ENCODE measurements at places on chromosomes 2 and 18. TPM values are rescaled to one million over a fixed set of nuclear protein-coding genes. Genes with fewer than 3 reads are reported as not detected.
A peak's percentile ranks its signal among the peaks of the same experiment; 100 is the strongest.

DNA sequence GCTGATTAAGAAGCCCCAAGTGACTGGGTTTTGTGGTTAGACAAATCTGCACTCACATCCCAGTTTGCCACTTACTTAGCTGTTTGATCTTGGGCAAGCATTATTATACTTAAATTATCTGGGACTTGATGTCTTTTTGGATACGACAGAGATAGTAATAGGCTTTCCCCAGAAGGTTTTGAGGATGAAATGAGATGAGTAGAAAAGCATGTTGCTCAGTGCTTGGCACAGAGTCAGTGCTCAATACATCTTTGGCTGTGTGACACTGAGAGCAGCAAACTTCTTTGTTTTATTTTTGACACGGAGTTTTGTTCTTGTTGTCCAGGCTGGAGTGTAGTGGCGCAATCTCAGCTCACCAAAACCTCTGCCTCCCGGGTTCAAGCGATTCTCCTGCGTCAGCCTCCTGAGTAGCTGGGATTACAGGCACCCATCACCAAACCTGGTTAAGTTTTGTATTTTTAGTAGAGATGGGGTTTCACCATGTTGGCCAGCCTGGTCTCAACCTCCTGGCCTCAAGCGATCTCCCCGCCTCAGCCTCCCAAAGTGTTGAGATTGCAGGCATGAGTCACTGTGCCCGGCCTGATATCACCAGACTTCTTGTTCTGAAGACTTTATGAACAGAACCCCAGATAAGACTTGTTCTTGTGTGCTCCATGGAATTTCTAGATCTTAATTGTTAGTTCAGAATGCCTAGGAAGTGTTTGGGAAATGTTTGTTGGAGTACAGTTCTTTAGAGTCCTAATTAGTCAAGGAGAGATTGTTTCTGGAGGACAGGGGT is 521.2 kb downstream of the SLC4A3 start:
- H3K27ac ChIP-seq: no peak overlapping the region
- H3K36me3 ChIP-seq: no peaks in the 10 kb centered on the region
- no peak overlapping the region for H3K4me3 ChIP-seq
- no peaks in the 10 kb centered on the region for H3K27me3 ChIP-seq
- no peak for DNase-seq

GRCh38 chr18:9101730-9102507 is 580 bp upstream of the NDUFV2 start:
- no peaks in the 10 kb centered on the region for H3K36me3 ChIP-seq
- no peak for DNase-seq
- H3K4me1 ChIP-seq: peaks cover 39% of the 10 kb centered on the region
- peak overlapping the region; percentile 68 for H3K4me3 ChIP-seq
- no peaks in the 10 kb centered on the region for H3K27me3 ChIP-seq

DNA sequence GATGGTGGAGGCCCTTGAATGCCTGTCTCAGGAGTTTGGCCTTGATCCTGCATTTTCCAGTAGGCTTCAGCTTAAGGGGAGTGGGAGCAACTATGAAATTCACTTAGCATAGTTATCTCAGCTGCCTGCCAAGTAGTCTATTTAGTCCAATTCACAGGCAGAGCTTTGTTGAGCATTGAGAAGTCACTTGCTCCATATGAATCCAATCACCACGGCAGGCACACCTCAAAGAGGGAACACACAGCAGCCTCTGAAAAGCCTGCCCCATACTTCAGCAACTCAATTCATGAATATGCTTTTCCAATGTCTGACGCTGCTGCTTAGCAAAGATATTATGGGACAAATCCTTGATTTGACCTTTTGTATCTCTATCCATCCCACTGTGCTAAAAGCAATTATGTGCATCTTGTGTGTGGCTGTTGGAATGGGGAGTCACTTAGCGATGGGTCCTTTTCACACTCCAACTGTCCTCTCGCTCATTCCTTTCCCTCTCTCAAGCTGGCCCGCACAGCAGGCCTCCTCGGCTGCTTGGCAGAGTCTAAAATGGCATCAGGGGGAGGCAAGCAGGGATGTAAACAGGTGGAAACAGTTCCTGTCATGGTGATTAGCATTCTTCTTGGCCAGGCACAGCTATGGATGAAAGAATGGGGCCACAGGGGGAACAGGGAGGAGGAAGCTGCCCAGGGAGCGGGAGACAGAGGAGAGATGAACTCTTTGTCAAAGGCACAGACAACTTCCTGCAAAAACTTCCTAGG is 56.0 kb upstream of the LRPPRC start:
- H3K27ac ChIP-seq: no peak overlapping the region
- H3K36me3 ChIP-seq: no peaks in the 10 kb centered on the region
- no peaks in the 10 kb centered on the region for H3K27me3 ChIP-seq
- no peaks in the 10 kb centered on the region for H3K4me1 ChIP-seq
- no peak overlapping the region for H3K4me3 ChIP-seq

DNA sequence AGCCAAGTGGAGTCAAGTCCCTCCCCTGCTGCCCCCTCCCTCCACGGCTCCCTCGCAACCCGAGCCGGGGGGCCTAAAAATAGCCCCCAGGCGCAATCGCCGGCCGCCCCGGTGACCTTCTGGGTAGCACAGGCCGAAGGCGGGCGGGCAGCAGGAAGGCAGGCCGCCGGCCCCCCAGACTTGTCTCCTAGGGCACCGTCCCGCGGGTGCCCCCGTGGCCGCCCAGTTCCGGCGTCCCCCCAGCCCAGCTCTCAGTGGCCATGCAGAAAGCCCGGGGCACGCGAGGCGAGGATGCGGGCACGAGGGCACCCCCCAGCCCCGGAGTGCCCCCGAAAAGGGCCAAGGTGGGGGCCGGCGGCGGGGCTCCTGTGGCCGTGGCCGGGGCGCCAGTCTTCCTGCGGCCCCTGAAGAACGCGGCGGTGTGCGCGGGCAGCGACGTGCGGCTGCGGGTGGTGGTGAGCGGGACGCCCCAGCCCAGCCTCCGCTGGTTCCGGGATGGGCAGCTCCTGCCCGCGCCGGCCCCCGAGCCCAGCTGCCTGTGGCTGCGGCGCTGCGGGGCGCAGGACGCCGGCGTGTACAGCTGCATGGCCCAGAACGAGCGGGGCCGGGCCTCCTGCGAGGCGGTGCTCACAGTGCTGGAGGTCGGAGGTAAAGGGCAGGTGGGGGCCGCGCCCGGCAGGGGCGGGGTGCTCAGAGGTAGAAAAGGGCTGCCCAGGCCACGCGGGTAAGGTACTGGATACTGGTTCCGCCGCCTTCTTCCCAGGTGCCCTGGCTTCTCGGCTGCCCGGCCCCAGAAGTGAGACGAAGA is at the start of gene SPEG:
SPEG (plus strand) TSS at position 126 of the 808 bp plus-strand sequence; CDS start at position 261, 135 bp downstream.
- no peak within 1 kb of the TSS for H3K27ac ChIP-seq
- no peaks in the 10 kb centered on the region for H3K36me3 ChIP-seq
- H3K27me3 ChIP-seq: peaks cover 42% of the 10 kb centered on the region
- no peak for DNase-seq

DNA sequence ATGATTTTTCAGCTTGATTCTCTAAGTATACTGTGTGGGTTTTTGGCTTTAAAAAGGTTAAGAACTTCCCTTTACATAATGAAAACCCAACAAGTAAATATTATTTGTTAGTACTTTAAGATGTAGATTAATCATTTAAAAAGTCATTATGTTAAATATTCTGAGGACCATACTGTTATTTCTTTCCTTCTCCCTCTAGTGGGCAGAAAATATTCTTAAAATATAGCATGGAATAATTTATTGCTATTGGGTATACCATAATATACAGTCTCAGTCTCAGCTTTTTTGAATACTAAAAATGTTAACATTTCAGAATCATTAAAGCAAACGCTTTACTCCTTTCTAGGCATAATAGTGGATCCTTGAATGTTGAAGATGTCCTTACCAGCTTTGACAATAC is 28.1 kb downstream of the CAMKMT start:
- no peaks in the 10 kb centered on the region for H3K4me1 ChIP-seq
- H3K27me3 ChIP-seq: no peaks in the 10 kb centered on the region
- H3K27ac ChIP-seq: no peak overlapping the region
- DNase-seq: no peak

DNA sequence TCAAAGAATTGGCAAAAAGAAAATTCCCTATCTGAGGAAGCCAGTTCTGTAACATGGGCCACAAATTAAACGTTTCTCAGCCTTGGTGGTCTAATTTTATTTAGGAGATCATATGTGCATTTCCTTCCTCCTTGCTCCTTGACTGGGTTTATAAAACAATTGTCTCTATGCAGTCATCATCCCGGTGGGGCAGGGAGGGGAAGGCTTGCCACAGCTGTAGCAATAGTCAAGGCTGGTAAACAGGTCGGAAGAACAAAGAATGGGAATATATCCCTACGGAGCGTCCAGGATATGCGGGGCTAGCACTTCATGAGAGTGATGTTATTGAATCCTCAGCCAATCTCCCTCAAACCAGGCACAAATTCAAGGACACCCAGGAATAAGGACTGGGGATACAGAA is 143.8 kb downstream of the RNF152 start:
- no peak overlapping the region for H3K4me3 ChIP-seq
- H3K27ac ChIP-seq: peak overlapping the region; percentile 58
- H3K27me3 ChIP-seq: no peaks in the 10 kb centered on the region
- DNase-seq: no peak
- no peaks in the 10 kb centered on the region for H3K36me3 ChIP-seq

- no peaks in the 10 kb centered on the region for H3K36me3 ChIP-seq
- no peaks in the 10 kb centered on the region for H3K27me3 ChIP-seq
- no peak for DNase-seq
- H3K27ac ChIP-seq: no peak overlapping the region
Measured at GRCh38 chr2:207423886-207424285, 105.9 kb upstream of the CREB1 start.

- H3K27ac ChIP-seq: no peak overlapping the region
- H3K36me3 ChIP-seq: no peaks in the 10 kb centered on the region
- no peaks in the 10 kb centered on the region for H3K27me3 ChIP-seq
- DNase-seq: no peak
- H3K4me3 ChIP-seq: no peak overlapping the region
Measured at GRCh38 chr2:234027641-234028040, 22.9 kb upstream of the SPP2 start.

GRCh38 chr2:217330647-217331046 is 470.8 kb upstream of the TNP1 start:
- H3K27ac ChIP-seq: no peak overlapping the region
- peaks cover 11% of the 10 kb centered on the region for H3K4me1 ChIP-seq
- no peak for DNase-seq
- no peaks in the 10 kb centered on the region for H3K27me3 ChIP-seq

- DNase-seq: no peak
- H3K36me3 ChIP-seq: no peaks in the 10 kb centered on the region
- no peaks in the 10 kb centered on the region for H3K27me3 ChIP-seq
- no peak overlapping the region for H3K27ac ChIP-seq
- no peak overlapping the region for H3K4me3 ChIP-seq
- no peaks in the 10 kb centered on the region for H3K4me1 ChIP-seq
Measured at GRCh38 chr2:61710711-61711110, 143.1 kb downstream of the FAM161A start.

GRCh38 chr2:84885111-84885510 is 4.2 kb upstream of the TRABD2A start:
- no peak overlapping the region for H3K4me3 ChIP-seq
- H3K27ac ChIP-seq: no peak overlapping the region
- H3K27me3 ChIP-seq: peaks cover 13% of the 10 kb centered on the region
- no peak for DNase-seq
- H3K4me1 ChIP-seq: peaks cover 38% of the 10 kb centered on the region

DNA sequence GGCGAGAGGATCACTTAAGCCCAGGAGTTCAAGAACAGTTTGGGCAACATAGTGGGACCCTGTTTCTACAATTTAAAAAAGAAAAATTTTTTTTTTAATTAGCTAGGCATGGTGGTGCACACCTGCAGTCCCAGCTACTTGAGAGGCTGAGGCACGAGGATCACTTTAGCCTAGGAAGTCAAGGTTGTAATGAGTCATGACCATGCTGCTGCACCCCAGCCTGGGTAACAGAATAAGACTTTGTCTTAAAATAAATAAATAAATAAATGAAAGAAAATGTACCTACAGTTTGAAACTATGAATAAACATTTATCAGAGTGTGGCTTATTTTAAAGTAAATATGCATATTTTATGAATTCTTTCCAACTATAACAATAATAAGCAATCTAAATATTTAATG is 16.7 kb downstream of the PDE1A start:
- no peaks in the 10 kb centered on the region for H3K27me3 ChIP-seq
- no peaks in the 10 kb centered on the region for H3K36me3 ChIP-seq
- no peak for DNase-seq
- H3K27ac ChIP-seq: no peak overlapping the region
- no peak overlapping the region for H3K4me3 ChIP-seq

DNA sequence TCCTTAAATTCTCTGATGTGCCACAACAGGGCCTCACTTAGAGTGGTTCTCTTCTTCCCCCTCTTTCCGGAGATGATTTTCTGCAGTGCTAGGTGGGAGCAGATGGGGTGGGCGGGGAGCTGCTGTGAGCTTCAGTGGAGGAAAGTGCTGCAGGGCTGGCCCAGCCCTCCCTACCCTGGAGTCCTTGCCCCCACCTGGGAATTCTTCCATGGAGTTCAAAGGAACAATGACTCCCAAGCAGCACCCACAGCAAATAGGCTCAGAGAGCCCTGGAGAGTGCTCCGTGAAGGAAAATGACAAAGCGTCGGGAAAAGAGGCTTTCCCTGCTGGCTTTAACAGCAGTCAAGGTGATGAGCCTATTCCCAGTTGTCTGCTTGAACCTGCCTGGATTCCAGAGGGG is 28.8 kb downstream of the LOXHD1 start:
- no peaks in the 10 kb centered on the region for H3K36me3 ChIP-seq
- no peak overlapping the region for H3K27ac ChIP-seq
- H3K4me3 ChIP-seq: no peak overlapping the region
- peaks cover 4% of the 10 kb centered on the region for H3K27me3 ChIP-seq

DNA sequence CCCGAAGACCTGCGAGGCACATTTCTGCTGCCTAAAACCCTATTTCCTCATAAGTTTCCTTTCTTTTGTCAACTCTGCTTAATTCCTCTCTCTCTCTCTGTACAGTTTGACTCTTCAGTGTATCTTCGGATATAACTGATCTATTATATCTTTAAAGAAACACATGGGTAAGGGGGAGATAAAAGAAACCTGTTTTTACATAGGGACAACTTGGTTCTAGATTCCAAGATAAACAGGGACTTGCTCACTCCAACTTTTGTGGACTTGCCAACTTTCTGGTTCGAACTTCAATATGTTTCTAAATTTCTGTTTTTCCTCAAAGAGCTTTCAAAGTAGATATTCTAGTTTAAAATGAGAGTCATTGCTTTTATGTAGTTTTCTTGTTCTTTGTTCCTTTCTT is 182.7 kb upstream of the EPC2 start:
- no peaks in the 10 kb centered on the region for H3K27me3 ChIP-seq
- H3K4me1 ChIP-seq: no peaks in the 10 kb centered on the region
- DNase-seq: no peak
- no peak overlapping the region for H3K27ac ChIP-seq
- H3K36me3 ChIP-seq: peaks cover 12% of the 10 kb centered on the region

- H3K4me3 ChIP-seq: no peak overlapping the region
- no peak for DNase-seq
- H3K36me3 ChIP-seq: peaks cover 6% of the 10 kb centered on the region
- H3K27ac ChIP-seq: no peak overlapping the region
Measured at GRCh38 chr2:9336576-9337314, 86.6 kb downstream of the ITGB1BP1 start.

The DCC gene
- total RNA-seq: 4.5 TPM

The ERICH2 gene
- 8.5 TPM for total RNA-seq

The MATN3 gene
- 8.1 TPM for total RNA-seq

The RAPGEF4 gene
- total RNA-seq: 14.6 TPM

The CRYGD gene
- total RNA-seq: not detected

The SCN9A gene
- total RNA-seq: 13.6 TPM

The INSIG2 gene
- 25.6 TPM for total RNA-seq

The CACNB4 gene
- total RNA-seq: 17.3 TPM
